ENCODE measurements at places on chromosomes 13 and 19.

DNA sequence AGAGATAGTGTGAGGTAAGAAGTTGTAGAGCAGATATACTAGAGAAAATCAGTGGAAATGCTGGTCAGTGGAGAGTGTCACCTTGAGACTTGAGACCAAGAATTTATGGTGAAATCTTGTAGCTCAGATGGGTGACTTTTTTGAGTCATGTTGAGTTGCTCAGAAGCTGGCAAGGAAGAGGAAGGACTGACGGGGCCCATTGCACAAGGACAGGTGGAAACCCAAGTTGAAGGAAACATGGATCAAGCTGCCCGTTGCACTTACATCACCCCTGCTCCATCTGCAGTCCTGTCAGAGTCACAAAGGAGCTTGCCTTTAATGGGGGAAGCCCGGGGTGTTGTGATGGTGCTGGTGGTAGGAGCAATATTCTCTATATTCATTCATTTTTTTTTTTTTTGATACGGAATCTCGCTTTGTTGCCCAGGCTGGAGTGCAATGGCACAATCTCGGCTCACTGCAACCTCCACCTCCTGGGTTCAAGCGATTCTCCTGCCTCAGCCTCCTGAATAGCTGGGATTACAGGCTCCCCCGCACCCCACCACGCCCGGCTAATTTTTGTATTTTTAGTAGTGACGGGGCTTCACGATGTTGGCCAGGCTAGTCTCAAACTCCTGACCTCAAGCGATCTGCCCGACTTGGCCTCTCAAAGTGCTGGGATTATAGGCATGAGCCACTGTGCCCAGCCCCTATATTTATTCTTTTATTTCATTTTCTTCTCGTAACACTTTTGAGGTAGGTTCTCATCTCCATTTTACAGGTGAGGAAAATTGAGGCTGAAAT, 27.4 kb downstream of the UBAC2 start:
- no peak for DNase-seq

GRCh38 chr19:17322854-17323253, 11.8 kb downstream of the ANO8 start:
- DNase-seq: no peak

DNA sequence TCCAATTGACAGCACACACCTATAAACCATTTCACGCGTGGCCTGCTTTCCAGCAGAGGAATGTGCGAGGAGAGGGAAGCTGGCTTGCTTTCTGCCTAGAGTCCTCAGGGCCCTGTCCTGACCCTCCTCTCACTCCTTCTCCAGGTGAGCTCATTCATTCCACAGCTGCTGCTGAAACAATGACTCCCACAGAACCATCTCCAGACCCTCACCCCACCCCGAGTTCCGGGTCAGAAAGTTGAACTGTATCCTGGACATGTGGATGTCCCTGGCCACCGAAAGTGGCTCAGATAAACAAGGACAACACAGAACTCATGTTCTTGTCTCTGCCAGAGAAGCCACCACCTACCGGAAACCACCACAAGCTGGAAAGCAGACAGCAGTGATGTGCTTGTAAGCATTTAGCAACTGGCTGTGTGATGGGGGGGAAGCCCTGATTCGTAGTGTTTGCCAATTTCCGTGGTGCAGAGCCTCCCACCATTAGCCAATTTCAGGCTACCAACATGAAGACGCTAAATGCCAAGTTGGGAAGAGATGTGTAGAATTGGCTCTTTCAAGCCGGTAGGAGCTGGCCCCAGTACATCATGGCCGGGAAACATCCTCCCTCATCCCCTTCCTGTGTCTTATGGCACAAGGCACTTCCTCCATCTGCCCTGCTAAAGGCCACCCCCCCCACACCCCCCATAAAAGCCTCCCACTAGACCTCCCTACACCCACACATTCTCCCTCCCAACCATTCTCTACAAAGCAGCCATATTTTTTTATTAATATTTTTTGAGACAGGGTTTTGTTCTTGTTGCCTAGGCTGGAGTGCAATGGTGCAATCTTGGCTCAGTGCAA, 5.0 kb downstream of the SYCE2 start:
- peak; percentile 38 for DNase-seq

GRCh38 chr19:29624489-29625185, 18.6 kb downstream of the POP4 start:
- no peak for DNase-seq

DNA sequence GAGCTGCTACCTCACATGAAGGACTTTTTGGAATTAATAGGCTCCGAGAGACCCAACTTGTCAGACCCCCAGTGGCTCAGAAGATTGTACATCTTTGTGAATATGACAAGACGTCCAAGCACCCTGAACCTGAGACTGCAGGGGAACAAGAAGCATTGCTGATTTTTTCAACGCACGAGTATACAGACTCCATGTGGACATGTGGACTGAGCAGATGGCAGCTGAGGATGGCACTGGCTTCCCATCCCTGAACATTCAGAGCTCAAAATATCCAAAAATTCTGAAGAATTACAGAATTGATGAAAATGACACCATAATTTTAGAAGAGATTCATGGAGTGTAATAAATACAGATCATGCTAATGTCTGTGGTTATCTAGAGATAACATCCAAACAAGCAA, 254.1 kb downstream of the MZT1 start:
- DNase-seq: no peak

DNA sequence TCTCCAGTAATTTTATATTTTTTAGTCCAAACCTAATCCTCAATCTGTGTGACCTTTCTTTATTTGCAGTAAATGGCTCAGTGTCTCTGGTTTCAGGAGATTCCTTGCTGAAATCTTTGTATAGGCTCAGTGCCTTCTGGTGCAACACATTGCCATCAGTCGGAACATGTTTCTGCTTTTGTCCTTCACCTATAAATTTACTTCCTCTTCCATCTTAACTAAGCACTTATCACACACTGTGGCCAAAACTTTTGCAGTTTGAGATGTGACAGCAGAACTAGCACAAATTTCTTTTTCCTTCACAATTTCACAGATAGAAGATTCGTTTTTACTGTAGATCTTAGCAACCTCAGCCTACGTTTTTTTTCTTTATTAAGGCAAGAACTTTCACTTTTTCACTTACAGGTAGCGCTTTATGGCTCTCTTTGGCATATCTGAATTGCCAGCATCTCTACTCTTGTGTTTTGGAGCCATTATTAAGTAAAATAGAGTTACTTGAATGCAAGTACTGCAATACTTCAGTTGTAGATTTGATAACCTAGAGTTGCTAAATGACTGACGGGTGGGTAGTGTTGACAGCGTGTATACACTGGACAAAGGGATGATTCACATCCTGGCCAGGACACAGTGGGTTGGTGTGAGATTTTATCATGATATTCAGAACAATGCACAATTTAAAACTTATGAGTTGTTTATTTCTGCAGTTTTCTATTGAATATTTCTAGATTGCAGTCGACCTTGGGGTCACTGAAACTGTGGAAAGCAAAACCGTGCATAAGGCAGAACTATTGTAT, 44.3 kb downstream of the NDFIP2 start:
- DNase-seq: no peak

- no peak for DNase-seq
These were observed 612.4 kb downstream of the PCDH9 start for GRCh38 chr13:66617786-66618185.

GRCh38 chr19:6527893-6528543, 2.8 kb upstream of the TNFSF9 start:
- no peak for DNase-seq

All from activated CD4-positive, alpha-beta T cell treated with anti-CD3 and anti-CD28 coated beads for 1 hour (primary cell).